Nasal cavity respiratory epithelium epithelial cell of viscerocranial mucosa (primary cell): ENCODE measurements at places on chromosomes 2 and 18. TPM values are rescaled to one million over a fixed set of nuclear protein-coding genes. Genes with fewer than 3 reads are reported as not detected.

The PDE1A gene
- 0.21 and 0.34 TPM in 2 replicates for total RNA-seq

The PLEKHA3 gene
- total RNA-seq, result 5.5 and 9.6 TPM in 2 replicates

The ARHGEF33 gene
- under 0.01 and 0.21 TPM in 2 replicates for total RNA-seq

The SMAD2 gene
- 48.5 and 184 TPM in 2 replicates for total RNA-seq

The TFCP2L1 gene
- 6.8 and 20.7 TPM in 2 replicates for total RNA-seq

The CLHC1 gene
- 9.6 and 20.1 TPM in 2 replicates for total RNA-seq

The GALNT13 gene
- total RNA-seq, result 1.0 and 1.4 TPM in 2 replicates

The ZFAND2B gene
- 23.3 and 62.2 TPM in 2 replicates for total RNA-seq

The PDE11A gene
- 0.07 TPM in 1 of 2 replicates, not detected in the other for total RNA-seq

The SLC30A3 gene
- total RNA-seq, result not detected in 2 replicates

The LOXL3 gene
- 0.28 and 0.34 TPM in 2 replicates for total RNA-seq

The UGT1A9 gene
- total RNA-seq, result not detected in 2 replicates

The OBSL1 gene
- 8.9 and 27.7 TPM in 2 replicates for total RNA-seq

The CD8B2 gene
- not detected in 2 replicates for total RNA-seq

The IMPACT gene
- 28.4 and 35.9 TPM in 2 replicates for total RNA-seq

The GALNT3 gene
- total RNA-seq, result 92.9 and 105 TPM in 2 replicates

The SNORC gene
- 0.34 and 1.1 TPM in 2 replicates for total RNA-seq

The FAM237A gene
- not detected in 2 replicates for total RNA-seq

The LDLRAD4 gene
- total RNA-seq, result 0.85 TPM in 1 of 2 replicates, not detected in the other

The RAD51AP2 gene
- 0.34 and 0.57 TPM in 2 replicates for total RNA-seq

The BCL2 gene
- 1.4 and 1.8 TPM in 2 replicates for total RNA-seq

The BMP10 gene
- total RNA-seq, result not detected in 2 replicates

The ASB18 gene
- total RNA-seq, result not detected in 2 replicates

The LIMS4 gene
- 1.1 TPM in 1 of 2 replicates, not detected in the other for total RNA-seq

The SCN9A gene
- total RNA-seq, result 6.2 and 12.3 TPM in 2 replicates
